ENCODE measurements at places on chromosomes 16 and 17.

DNA sequence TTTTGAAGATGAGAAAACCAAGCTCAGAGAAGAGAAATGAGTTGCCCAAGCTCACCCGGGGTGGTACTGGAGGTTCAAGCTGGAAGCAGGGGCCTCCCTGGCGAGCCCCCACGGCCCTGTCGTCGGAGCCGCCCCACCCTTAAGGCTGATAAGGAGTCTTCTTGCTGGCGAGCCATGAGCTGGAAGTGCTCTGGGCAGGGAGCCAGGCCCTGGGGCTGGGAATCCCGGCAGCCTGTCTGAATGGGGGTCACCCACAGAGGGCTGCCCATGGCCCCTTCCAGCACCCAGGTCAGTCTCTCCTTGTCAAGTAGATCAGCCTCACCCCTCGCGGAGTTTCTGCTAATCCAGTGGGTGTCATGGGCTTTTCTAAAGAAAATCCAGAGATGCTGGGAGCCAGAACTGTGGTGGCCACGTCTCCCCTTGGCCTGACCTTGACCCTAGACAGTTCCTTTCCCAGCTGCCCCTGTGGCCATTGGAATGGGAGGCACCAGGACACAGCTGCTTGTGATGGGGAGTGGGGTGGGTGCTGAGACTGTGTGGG, 1.2 kb upstream of the P2RX1 start:
- no peak for DNase-seq

- no peak for DNase-seq
Measured at GRCh38 chr17:21190078-21190477, 23.9 kb downstream of the TMEM11 start.

- DNase-seq = no peak
Measured at GRCh38 chr17:72816406-72816805, 276.1 kb downstream of the SLC39A11 start.

GRCh38 chr17:17946093-17946492, 26.1 kb downstream of the TOM1L2 start:
- DNase-seq = no peak

- no peak for DNase-seq
Measured at GRCh38 chr17:13594310-13594709, 7.4 kb downstream of the HS3ST3A1 start.

DNA sequence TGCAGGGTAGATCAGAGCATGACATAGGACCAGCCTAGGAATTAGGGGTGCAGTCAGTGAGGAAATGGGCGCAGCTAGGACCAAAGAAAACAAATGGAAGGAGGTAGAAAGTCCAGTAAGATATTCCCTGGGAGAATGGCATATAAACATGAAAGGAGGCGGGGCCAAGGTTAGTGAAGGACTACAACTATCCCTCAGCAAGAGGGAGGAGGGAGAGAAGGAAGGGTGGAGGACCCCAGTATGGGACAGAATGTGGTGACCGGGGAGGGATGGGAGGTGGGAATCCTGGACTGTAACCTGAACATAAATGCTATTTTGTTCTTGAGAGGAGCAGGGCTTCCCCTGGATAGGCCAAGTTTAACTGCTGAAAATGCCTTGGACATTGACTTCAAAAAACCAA, 22.8 kb downstream of the ITGB3 start:
- no peak for DNase-seq

DNA sequence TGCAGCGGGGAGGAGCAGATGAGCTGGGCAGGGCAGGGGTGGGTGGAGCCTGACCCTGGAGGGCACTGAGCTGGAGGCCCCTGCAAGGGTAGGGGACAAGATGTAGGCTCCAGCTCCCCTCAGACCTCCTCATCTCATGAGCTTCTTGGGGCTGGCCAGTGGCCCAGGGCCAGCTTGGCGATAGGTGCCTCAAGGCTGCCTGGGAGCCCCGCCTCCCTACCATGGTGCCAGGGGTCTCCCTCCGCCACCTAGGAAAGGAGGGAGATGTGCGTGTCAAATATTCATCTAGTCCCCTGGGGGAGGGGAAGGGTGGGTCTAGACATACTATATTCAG, 3.9 kb downstream of the HIRIP3 start:
- no peak for DNase-seq

DNA sequence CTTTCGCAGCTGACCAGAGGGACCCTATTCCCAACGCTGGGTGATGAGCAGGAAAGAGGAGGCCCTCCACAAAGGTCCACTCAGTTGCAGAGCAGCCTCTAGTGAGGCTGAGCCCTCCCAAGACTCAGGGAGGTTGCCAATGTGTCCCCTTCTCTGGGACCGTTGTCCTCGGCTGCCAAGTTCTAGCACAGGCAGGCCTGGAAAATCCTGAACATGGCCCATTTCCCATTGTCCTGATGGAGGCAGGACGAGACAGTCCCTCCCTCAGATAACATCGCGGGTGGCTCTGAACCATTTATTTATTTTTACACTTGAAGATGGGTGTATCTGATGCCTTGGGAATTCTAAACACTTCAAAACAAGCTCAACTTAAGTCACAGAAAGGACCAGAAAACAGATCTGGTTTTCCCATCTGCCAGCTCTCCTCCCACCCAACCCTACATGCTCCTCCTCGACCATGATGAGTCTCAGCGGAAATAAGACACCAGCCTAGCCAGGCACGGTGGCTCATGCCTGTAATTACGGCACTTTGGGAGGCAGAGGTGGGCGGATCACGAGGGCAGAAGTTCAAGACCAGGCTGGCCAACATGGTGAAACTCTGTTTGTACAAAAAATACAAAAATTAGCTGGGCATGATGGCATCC, 12.8 kb downstream of the CDIP1 start:
- DNase-seq = no peak

DNA sequence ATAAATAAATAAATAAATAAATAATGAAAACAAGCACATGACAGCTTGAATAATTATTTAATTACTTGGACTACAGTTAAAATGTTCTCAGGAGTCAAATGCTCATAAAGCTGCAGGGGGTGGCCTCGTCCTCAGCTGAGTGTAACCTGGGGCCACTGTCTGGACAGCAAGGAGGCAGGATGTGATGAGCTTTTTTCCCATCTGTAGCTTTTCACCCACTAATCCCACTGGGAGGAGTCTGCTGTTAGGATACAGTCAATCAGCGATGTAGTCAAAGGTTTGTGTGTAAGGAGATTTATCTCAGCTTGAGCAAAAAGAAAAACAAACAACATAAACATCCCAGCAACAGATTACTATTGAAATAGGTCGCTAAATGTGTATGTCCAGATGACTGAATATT, 22.5 kb downstream of the ZCCHC14 start:
- no peak for DNase-seq

DNA sequence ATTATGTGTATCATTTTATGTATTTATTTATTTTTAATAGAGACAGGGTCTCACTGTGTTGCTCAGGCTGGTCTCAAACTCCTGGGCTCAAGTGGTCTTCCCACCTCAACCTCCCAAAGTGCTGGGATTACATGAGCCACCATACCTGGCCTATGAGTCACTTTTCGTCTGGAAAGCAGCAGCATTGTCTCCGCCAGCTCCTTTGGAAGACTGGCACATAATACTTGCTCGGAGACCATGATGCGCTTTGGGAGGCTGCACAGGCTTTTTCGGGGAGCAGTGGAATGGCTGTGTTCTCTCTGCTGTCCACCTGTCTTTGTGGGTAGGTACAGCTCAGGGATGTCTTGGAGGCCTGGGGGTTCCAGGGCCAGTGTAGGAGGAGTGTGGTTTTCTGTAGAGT, 102.2 kb downstream of the AATF start:
- DNase-seq = no peak

Data from AML-193 (cell line).